WTC11 (cell line): ENCODE measurements at places on chromosomes 16 and 17.

DNA sequence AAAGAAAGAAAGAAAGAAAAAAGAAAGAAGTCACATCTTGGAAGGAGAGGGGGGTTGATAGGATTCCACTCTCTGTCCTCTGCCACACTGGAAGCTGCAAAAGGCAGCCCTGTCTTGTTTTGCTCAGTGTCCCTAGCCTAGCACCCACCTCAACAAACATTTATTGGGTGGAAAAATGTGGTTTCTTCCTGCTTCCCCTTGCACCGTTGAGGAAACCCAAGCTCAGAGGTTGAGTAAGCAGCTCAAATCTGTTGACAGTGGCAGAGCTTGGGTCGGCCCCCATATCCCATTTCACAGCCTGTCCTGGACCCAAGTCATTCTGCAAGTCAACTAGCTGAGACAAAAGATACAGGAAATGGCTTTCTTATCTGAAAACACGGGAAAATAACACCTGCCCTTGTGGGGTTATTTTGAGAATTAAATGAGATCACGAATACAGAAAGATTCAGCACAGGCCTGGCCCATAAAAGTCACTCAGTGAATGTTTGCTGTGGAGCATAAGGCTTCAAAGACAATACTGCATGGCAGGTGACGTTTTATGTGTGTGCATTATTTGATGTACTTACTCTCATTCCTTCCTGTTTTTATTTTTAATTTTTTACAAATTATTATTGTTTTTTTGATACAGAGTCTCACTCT lies 63.6 kb downstream of the SCNN1B start:
- no peak for DNase-seq

GRCh38 chr16:18800775-18801144 lies 589 bp downstream of the ARL6IP1 start:
- DNase-seq = no peak

DNA sequence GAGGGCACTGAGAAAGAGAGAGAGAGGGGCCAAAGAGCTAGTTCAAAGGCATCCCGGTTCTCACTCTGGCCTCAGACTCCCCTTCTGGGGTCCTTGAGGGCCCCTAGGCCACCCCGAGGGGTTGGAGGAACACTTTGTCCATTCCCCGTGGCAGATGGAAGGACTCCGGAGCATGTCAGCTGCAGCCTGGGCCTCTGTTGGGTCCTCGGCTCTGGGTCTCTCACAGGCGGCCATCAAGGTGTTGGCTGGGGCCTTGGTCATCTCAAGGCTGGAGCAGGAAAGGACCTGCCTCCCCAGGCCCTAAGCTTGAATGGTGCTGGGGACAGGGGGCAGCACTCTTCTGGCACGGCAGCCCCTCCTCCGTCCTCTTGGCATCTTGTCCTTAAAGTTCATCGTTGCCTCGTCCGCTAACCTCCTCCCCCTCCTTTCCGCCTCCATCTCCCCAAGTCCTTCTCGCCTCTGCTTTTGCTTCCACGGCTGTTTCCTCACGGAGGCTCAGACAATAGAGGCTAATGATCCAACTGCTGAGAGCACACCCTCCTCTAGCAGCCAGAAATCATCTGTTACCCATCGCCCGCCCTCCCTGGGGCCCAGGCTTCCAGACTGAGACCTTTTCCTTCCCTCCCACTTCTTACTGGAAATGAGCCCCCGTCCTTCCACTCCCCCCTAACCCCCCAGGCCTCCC lies 23.3 kb downstream of the CCR7 start:
- DNase-seq = no peak

GRCh38 chr16:53043428-53043831 lies 9.3 kb downstream of the CHD9NB start:
- no peak for DNase-seq

DNA sequence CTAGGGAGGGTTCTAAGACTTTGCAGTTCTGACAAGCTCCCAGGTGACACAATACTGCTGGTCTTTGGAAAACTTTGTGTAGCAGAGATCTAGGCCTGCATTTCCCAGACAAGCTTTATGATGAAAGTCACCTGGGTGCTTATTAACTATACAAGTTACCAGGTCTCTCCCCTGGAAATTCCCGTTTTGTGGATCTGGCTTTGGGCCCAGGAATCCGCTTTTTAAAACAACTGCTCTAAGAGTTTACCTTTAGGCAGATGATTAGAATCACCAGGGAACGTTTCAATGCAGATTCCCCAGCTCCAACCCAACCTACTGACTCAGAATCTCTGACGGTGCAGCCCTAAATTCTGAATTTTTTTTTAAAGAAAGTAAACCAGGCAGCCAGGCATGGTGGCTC lies 36.3 kb downstream of the MYH3 start:
- DNase-seq = no peak

- DNase-seq = peak; percentile 75
Measured at GRCh38 chr17:80124351-80124981, 22.5 kb downstream of the EIF4A3 start.

- DNase-seq = no peak
Measured at GRCh38 chr16:75083813-75084212, 32.8 kb downstream of the LDHD start.

- no peak for DNase-seq
Measured at GRCh38 chr17:78248051-78248914, 16.9 kb downstream of the TMEM235 start.

DNA sequence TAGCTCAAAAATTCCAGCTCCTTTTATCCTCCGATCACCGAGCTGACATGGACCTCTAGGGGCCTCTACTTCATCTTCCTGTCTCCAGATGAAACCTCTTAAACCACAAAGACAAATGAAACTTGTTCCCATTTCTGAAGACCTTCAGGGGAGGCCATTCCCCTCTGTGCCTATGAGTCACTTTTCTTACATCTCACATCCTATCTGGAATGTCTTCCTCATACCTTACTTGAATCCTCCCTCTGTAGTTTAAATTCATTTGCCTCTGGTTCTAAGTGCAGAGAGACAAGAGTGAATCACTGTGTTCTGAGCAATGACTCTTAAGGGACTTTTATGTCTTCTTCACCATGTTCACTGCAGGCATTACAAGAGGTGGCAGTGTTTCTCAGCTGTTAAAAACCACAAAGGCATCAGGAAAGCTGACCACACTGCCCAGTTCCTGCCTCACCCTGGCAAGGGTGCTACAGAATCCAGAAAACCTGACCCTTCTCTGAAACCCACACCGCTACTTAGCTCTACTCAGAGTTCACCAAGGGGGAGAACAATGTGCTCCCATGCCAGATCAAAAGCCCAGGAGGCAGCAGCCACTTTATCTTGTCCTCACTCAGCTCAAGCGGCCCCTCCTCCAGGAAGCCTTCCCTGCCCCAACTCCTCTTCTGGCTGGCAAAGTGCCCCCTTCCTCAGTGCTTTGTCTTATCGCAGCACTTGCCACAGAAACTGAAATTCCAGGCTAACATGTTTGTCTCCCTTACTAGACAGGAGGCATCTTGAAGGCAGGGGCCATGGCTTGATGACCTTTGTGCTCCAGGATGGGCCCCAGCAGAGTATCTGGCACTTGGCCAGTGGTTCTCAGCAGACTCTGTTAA lies 6.4 kb downstream of the CUEDC1 start:
- DNase-seq = no peak

DNA sequence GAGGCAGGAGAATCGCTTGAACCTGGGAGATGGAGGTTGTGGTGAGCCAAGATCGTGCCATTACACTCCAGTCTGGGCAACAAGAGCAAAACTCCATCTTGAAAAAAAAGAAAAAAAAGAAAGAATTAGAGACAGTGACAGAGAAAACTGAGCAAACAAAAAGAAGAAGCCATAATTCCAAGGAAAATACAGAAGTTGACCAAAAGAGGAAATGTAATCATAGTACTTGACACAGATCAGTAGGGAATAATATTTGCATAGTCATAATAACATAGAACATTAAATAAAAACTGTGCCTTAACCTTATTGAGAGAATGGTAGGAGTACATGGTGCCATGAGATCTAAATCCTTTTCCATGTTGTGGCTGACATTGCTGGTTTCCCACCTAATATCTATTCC lies 14.7 kb upstream of the USP31 start:
- no peak for DNase-seq

GRCh38 chr17:17784657-17785267 lies 52.0 kb downstream of the SREBF1 start:
- no peak for DNase-seq

GRCh38 chr17:66948061-66948750 lies 16.3 kb upstream of the CACNG4 start:
- no peak for DNase-seq

DNA sequence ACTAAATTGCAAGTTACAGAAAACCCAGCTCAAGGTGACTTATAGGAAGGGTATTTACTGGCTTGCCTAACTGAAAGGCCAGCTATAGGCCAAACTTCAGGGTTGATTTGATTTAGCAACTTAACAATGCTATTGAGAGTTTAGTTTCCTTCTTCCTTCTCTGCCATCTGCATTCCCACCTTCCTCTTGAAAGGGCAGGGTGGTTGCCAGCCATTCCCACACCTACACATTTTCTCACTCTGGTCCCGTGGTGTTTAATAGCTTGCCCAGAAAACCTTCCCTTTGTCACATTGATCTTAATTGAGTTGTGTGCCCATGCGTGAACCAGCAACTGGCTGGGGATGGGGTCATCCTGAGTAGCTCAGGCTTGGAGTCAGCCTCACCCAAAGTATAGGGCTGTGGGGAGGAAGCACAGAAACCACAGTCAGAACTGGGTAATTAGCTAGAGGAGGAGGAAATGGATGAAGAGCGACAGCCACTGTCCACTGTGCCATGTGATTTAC lies 194.7 kb downstream of the SPECC1 start:
- DNase-seq = no peak

DNA sequence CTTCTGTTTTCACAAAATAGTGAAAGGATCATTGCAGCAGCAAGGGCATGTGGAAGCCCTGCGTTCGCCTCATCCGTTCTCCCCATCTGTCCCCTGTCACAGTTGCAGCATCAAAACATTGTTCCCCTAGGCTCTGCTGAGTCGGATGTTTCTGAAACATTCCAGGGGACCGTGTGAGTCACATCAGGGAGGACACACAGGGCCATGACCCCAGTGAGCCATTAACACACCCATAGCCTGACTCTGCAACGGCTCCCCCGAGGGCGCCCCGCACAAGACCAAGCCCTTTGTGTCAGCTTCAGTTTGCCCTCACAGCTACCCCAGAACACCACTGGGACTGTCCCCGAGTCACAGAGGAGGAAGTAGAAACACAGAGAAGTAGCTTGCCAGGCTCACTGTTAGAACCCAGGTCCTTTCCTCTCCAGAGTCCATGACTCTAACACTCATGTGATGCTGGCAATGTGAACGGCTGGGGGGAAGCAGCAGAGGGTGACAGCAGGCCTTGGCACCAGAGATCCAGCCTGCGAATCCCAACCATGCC lies 63.3 kb upstream of the HSBP1 start:
- DNase-seq = no peak

DNA sequence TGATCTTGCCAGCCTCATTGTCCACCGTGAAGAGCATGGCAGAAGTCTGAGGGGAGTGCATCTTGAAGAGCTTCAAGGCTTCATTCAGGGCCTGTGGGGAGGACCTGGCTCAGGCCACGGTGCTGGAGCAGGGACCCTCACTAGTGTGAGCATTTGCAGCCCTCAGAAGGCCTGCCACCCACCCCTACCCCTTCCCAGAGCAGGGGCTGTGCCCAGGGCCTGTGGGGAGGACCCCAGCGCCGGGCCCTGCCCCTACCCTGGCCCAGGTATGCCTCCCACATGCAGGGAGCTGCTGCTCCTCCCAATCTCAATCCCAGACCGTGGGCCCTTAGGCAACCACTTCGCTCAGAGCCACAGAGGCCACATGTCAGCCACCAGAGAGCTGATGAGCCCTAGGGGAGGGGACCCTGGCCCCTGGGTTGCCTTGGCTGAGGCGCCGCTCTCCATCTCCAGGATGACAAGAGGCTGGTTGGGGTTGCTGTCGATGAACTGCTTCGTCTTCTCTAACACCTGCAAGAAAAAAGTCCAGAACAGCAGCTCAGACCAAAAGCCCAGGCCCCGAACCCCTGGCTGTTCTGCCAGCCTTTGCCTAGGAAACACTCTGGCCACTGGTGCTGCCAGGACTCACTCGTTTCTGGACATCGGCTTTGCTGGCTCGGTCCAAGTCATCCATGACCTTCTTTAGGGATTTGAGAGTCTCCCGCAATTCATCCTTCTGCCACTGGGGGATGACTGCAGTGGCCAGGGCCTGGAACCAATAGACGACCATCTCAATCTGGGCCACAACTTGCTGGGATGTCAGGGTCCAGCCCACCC lies 1.8 kb upstream of the EXOSC6 start:
- DNase-seq = peak; percentile 72

- DNase-seq = peak; percentile 38
Measured at GRCh38 chr17:45895304-45895968, 1.1 kb downstream of the MAPT start.

GRCh38 chr17:4636474-4637100 lies 4.9 kb downstream of the ALOX15 start:
- DNase-seq = no peak
